ENCODE measurements at places on chromosomes 2 and 18.

- DNase-seq, result peak; percentile 15
Measured at GRCh38 chr2:214481204-214481603, 70.3 kb downstream of the VWC2L start.

- no peak for DNase-seq
Measured at GRCh38 chr18:37540424-37541138, 25.0 kb downstream of the CELF4 start.

DNA sequence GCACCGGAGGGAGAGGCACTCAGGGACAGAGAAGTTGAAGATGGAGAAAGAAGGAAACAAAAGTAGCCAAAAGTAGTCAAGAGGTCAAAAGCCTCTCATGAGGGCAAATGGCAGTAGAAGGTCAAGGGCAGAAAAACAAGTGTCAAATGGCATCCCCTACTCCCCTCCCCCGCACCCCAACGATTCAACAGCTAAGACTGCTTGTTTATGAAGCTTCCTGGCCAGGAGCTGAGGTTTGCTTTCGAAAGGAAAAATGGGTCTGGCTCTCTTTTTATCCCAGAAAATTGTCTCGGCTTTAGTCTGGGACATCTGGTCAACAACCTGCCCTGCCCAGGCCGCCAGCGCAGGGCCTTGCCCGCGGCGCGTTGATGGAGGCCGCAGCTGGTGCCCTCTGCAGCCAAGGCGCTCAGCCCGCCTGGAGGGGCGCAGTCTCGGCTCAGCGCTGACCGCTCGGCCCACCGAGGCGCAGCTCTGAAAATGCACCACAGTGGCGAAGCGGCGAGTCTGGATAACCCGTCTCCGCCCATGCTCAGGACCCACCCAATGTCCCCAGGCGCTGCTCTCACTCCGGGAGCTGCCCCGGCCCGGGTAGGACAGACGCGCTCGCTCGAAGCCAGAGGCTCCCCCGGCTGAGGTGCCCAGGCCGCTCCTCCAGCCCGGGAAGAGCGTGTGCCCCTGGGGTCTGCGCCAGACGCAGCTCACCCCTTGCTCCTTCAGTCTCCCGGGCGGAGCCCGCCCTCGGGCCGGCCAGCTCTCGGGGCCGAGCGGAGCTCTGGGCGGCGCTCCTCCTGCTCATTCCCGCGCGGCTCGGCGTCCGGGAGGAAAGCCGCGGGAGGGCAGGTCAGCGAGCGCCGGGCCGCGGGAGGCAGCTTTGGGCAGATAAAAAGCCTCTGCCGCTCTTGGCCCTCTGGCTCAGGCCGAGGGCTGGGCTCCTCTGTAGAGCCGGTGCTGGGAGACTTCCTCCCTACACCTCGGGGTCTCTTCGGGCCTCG lies 1.8 kb upstream of the TBR1 start:
- peak; percentile 88 for DNase-seq

- DNase-seq, result peak; percentile 61
Measured at GRCh38 chr2:193695367-193695766, 1500.6 kb upstream of the TMEFF2 start.

- no peak for DNase-seq
Measured at GRCh38 chr2:230797515-230798495, 66.9 kb upstream of the ITM2C start.

DNA sequence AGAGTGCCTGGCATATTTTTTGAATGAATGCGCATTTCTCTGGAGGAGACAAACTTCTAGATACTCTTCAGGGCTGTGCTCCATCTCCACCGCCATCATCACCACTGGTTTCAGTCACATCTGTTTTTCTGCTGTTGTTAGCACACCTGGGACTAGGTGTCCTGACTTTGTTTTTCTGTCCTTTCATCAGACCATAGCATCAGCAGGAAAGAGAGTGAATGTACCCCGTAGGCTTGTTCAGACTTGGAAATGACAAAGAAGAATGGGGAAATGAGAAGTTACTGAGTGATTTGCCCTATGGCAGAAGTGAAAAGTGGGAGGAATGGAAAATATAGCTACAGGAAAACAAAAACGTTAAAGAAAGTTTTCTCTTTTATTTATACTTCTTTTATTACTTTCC lies 965.2 kb upstream of the FANCL start:
- no peak for DNase-seq

GRCh38 chr2:200209030-200209429 lies 97.5 kb upstream of the SPATS2L start:
- DNase-seq, result no peak

DNA sequence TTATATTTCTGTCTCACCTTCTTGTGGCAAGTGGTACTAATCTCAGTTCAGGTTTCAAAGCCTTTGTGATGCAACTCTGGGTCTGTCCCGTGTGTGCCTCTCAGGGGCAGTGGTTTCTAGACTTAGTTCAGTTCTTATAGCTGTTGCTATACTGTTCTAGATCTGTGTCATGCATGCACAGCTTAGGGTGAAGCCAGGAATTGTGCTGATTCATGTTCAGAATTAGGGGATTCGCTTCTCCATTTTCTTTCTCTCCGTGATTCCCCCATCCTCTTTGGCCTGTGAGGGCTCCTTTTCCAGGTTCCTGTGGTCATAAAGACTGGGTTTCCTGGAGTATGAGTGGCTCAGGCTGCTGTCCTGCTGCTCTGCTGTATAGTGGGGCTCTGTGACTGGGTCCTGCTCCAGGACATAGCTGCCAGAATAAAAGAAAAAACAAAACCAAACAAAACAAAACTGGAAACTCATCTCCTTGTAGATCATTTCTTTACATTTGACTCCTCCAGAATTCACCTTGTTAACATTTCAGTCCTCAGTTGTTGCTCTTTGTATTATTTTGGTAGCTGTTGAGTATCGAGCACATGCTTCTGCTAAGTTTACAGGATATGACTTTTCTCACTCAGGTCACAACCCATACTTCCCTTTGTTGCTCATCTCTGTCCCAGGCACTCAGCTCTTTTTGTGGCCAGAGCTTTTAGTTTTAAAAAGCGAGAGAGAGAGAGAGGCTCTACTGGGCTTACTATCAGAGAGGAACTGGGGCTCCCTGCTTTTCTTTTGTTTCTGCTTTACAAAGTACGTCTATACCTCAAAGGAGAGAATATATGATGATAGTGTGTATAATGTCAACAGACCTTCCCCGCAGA lies 34.2 kb downstream of the CERS6 start:
- no peak for DNase-seq

DNA sequence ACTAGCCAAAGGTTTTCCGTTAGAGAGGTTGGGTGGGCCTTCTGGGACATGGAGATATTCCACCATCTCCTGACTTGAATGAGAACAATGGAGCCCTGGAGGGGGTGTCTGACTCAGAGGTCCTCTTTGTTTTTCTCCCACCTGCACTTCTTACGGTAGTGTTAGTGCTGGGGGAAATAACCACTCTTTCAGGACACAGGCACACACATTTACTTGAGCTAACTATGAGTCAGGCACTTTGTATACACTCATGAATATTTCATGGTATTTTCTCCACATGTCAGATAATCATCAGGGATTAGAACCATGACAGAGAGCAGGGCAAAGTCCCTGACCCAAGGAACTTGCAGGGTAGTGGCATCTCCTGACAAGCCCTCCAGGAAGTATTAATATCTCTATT lies 439.1 kb downstream of the TSN start:
- no peak for DNase-seq

DNA sequence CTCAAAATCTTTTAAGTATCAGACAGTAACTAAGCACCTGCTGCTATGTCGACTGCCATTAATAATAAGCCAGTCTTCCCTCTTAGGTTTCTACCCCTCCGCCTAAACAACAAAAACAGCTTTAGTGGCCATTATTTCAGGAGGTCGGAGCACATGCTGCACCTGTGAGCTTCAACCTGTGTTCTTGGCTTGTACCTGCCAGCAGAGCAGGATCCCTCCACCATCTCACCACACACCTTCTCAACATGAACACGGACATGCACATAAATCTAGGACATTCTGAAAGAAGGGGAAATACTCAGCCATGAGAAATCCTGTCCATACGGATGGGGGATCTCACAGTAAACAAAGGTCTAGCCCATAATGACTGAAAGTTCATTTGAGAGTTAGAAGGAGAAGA lies 3.7 kb downstream of the CYB5A start:
- DNase-seq, result no peak

- no peak for DNase-seq
Measured at GRCh38 chr2:29733965-29734364, 187.4 kb downstream of the ALK start.

- no peak for DNase-seq
Measured at GRCh38 chr18:27619090-27619772, 434.1 kb upstream of the CHST9 start.

- no peak for DNase-seq
Measured at GRCh38 chr2:54685263-54685775, 38.1 kb upstream of the EML6 start.

- no peak for DNase-seq
Measured at GRCh38 chr2:178205853-178206521, 11.7 kb downstream of the OSBPL6 start.

DNA sequence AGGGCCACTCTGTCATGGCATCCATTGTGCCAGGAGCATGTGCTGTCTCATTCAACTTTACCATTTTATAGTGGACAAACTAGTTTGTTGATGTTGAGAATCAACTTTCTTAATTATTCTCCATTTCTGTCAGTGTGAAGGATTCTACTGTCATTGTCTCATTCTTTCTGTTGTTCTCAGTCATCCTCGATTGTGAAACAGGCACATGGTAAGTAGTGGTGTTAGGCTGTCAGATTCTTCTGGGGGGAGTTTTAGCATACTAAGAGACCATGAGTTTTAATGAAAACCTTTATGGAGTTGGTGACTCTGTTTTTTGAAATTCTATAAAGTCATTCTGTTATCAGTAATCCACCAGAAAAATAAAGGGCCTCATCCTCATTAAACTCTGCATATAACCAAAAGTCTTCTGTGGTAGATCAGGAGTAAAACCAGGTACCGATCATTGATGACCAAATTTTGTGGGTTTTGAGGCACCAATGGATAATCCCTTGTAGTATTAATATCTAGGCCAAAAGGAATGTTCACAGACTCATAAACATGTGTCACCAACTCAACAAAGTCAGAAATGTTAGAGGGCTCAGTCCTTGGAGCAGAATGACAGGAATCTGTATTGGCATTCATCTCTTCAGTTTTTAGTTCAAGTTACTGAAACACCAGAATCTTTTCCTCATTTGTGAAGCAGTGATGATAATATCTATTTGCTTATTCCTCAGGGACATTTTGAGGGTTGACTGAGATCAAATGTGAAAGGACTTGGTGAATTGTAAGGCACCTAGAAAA lies 73.2 kb downstream of the CERS6 start:
- no peak for DNase-seq

DNA sequence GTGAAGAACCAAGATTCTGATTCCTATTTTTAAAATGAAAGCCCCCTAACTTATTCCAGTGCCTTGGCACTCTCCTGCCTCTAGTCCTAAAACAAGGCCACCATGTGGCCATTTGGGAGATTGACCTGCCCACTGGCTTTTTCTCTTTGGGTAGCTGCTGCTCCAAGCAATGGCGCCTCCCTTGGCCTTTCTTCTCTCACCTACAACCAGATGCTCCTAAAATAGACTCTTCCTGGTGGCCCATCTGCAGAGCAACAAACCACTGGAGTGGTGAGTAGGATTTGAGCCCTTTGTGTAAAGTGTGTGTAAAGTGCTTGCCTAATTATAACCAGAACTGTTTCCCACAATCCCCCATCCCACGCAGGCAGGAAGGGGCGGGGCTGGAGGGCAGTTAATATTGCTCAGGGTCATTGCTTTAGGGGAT lies 114.2 kb downstream of the FHOD3 start:
- peak; percentile 20 for DNase-seq

GRCh38 chr2:195562570-195563566 lies 94.2 kb upstream of the SLC39A10 start:
- no peak for DNase-seq

DNA sequence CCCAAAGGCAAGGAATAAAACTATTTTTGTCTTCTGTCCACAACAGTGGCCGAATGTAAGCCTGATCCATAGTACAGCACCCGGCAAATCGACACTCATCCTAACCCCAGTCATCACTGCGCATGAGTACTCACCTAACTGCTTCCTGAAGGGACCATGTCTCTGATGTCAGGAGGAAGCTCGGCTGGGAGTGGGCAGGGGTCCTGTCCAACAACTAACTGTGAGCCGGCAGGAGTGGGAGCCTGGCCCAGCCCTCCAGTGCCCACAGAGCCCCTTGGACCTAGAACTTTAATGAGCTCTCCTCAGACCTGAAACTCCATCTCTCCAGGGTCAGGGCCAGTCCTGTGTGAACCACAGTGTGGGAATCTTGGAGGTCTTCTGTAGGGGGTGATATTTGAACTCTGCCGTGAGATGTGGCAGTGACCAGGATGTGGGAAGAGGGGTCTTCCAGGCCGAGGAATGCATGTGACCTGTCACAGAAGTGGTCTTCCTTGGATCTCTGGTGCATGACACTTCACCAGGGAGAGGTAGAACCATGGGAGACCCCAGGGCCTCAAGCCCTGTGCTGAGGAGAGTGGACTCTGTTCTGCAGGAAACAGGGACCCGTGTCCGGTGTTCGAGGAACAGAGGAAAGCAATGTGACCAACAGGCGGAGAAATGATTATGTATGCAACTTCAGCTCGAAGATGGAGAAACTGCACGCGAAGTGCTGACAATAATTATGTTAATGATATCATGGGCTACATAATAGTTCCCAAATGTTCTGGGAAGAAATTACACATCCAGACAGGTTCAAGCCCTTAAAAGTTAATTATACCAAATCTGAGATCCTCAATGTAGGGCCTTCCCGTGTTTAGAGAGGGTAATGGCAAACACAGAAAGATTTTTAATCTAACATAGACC lies 240.1 kb upstream of the HDAC4 start:
- DNase-seq, result no peak

- DNase-seq, result no peak
Measured at GRCh38 chr2:57880967-57881366, 165.6 kb upstream of the VRK2 start.

GRCh38 chr2:188894979-188895378 lies 79.2 kb upstream of the COL3A1 start:
- no peak for DNase-seq

GRCh38 chr2:211429256-211429920 lies 873.0 kb downstream of the CPS1 start:
- DNase-seq, result no peak

DNA sequence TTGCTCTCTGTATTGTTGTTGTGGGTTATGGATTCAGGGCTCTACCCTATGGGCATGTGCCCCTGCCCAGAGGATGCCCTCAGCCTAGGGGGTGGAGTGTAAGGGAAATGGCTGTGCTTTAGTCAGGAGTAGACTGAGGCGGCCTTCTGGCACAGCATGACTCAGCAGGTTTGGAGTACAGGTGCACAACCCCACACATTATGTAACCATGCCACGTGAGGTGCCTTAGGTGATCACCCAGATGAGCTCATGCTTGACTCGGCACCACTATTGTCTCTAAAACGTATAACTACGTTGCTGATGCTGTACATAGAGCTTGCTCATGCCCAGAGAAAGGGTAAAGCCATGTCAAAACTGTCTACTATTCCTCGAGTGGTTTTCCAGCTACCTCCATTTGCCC lies 48.3 kb upstream of the ZC3H15 start:
- DNase-seq, result no peak

GRCh38 chr2:62999905-63000304 lies 50.7 kb upstream of the OTX1 start:
- DNase-seq, result no peak
